ENCODE measurements at places on chromosomes 16 and 17. TPM values are rescaled to one million over a fixed set of nuclear protein-coding genes. Genes with fewer than 3 reads are reported as not detected.

DNA sequence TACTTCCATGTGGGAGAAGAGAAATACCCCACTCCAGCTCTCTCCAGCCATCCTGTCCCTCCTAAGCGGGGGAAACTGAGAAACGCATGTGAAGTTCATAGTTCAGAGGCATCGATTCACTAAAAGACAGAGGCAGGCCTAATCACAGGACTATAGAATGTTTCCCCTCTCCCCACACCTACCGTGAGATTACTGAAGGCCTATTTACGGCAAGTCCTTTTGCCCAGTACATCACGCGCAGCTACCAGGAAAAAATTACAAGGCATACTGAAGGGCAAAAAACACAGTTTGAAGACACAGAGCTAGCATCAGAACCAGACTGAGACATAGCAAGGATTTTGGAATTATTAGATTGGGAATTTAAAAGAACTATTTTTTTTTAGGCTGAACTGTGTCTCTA lies 29.1 kb upstream of the IRX5 start:
- no peak for DNase-seq
- no peaks in the 10 kb centered on the region for H3K27me3 ChIP-seq
- H3K4me1 ChIP-seq, result no peaks in the 10 kb centered on the region
- H3K36me3 ChIP-seq, result no peaks in the 10 kb centered on the region
- no peak overlapping the region for H3K4me3 ChIP-seq

GRCh38 chr17:29255926-29256522 lies 9.4 kb downstream of the CRYBA1 start:
- DNase-seq, result no peak
- no peaks in the 10 kb centered on the region for H3K27me3 ChIP-seq
- no peaks in the 10 kb centered on the region for H3K4me1 ChIP-seq
- no peak overlapping the region for H3K27ac ChIP-seq

DNA sequence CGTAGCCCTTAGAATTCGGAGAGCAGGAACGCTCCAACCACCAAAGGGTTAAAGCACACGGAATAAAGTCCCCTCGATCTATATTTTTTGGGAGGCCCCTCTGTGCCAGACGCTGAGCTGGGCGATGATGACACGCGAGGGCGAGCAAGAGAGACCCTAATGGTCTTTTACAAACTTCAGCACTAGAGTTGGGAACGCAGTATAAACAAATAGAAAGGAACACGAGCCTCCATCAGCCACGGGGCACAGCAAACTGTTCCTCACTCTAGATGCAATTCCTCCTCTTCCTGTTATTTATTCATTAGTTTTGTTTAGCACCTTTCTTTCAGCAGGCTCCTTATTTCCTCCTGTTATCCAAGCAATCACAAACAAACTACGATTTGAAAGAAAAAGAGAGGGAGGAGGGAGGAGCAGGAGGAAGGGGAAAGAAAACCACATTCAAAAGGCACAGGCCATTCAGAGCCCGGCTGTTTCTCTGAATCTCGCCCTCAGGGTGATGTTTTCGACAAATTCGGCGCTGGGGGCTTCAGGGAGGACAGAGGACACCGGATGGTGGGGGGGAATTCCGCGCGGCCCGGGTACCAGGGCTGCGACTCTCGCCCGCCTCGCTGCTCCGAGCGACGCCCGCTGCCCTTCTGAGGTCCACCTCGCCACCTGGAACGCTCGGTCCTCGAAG lies 1.6 kb downstream of the TOX3 start:
- DNase-seq, result no peak
- no peaks in the 10 kb centered on the region for H3K36me3 ChIP-seq
- H3K4me3 ChIP-seq, result peak overlapping the region; percentile 80
- no peaks in the 10 kb centered on the region for H3K27me3 ChIP-seq

DNA sequence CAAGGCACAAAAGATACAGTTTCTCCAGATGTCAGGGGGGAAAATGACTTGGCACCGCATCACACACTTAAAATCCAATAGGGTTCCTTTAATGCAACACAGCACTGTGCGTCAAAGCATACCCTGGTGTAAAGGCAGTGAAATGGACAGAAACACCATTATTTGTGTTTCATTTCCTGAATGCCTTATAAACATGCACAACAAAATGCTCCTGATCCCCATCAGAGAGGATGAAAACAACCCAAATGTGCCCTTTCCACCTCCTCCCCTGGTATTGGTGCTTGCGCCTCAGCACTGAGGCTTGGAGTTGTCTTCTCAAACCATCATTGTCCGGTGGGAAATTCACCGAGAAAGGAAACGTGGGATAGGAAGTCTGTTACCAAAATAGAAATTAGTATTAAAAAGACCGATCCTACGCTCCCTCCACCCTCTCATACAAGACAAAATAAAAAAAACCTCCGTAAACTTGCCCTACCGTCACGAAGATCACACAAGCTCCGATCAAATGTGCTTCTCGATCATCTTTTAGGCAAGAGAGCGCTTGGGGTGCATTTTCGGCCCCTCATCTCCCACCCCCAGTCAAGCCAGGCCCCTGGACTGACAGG lies 722 bp downstream of the CDC27 start:
- H3K4me3 ChIP-seq, result peak overlapping the region; percentile 79
- H3K36me3 ChIP-seq, result no peaks in the 10 kb centered on the region
- H3K4me1 ChIP-seq, result peaks cover 5% of the 10 kb centered on the region
- peak overlapping the region; percentile 96 for H3K27ac ChIP-seq

CDH13 gene
- total RNA-seq, result 3.5 TPM

GRCh38 chr17:63842540-63843386 lies at the start of gene SMARCD2:
Gene SMARCD2, minus strand, starts transcription at chr17:63842685. Its CDS starts 11 bp downstream, at chr17:63842674.
- peaks cover 15% of the 10 kb centered on the region for H3K4me1 ChIP-seq
- peak within 1 kb of the TSS; percentile 95 for H3K4me3 ChIP-seq
- DNase-seq, result peak; percentile 99
- peaks cover 5% of the 10 kb centered on the region for H3K36me3 ChIP-seq

DHRS7C gene
- not detected for total RNA-seq

BCL6B gene
- not detected for total RNA-seq

ZNF668 gene
- 8.7 TPM for total RNA-seq

DNA sequence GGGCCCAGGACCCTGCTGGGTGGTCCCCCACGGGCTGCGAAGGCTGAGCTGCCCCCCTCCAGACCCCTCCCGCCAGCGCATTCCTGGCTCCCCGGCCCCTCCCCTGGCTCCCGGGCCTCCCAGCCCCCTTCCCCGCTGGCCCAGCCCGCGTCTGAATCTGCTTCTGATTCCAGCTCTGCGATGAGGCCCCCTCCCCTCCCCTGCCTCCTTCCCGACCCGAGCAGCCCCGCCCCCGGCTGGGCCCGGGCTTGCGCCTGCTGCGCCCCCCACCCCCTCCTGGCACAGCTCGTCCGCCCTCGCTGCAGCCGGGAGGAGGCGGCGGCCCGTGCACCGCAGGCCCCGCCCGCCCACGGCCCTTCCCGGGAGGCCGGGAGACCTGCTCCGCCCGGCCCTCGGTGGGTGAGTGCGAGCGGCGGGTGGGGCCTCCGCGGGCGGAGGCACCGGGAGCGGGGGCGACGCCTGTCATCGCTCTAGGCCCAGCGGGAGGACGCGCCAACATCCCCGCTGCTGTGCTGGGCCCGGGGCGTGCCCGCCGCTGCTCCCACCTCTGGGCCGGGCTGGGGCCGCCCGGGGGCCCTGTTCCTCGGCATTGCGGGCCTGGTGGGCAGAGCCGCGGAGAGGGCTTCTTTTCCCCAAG lies at the start of gene NTN3:
Gene NTN3 (plus strand): TSS at position 282 of the 637 bp plus-strand sequence. CDS start 405 bp downstream, outside the sequence.
- no peak within 1 kb of the TSS for H3K27ac ChIP-seq
- DNase-seq, result peak; percentile 55

DNA sequence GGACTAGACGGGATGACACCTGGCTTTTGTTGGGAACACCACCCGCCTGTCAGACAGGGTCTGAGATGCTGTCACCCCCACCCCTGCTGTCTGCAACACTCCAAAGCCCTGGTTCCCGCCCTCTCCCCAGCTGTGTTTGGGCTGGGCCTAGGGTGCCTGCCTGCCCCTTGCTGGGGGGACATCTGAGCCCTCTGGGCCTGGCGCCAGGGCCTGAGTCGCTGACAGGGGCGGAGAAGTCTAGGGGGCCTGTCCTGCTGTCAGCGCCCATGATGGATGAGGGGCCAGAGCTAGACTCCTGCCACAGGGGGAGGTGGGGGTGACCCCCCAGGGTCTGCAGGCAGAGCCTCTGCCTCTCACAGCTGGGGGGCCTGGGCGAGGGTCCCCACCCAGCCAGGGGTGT lies 7.6 kb upstream of the PKMYT1 start:
- H3K4me3 ChIP-seq, result no peak overlapping the region
- no peak for DNase-seq
- H3K36me3 ChIP-seq, result no peaks in the 10 kb centered on the region
- H3K27me3 ChIP-seq, result no peaks in the 10 kb centered on the region

BRIP1 gene
- 18.3 TPM for total RNA-seq

DNA sequence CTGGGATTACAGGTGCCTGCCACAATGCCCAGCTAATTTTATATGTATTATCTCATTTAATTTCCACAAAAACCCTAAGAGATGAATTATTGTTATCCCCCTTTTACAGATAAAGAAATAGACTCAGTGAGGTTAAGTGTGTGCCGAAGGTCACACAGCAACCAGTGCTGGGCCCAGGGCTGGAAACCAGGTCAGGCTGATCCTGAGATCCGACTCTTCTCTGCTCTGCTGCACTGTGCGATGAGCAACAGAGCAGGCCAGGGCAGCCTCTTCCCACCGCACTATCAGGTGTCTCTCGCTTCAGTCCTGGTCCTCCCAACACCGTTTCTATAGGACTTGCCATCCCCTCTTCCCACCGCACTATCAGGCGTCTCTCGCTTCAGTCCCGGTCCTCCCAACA lies 24.8 kb downstream of the GINS3 start:
- no peak overlapping the region for H3K4me3 ChIP-seq
- no peak for DNase-seq
- no peaks in the 10 kb centered on the region for H3K27me3 ChIP-seq
- no peaks in the 10 kb centered on the region for H3K36me3 ChIP-seq
- no peaks in the 10 kb centered on the region for H3K4me1 ChIP-seq

PRAC1 gene
- total RNA-seq, result not detected

GRCh38 chr17:75808905-75809621 lies 24.5 kb downstream of the UNK start:
- no peak overlapping the region for H3K4me3 ChIP-seq
- peak overlapping the region; percentile 4 for H3K27ac ChIP-seq
- DNase-seq, result no peak

- H3K36me3 ChIP-seq, result no peaks in the 10 kb centered on the region
- no peaks in the 10 kb centered on the region for H3K27me3 ChIP-seq
- no peak for DNase-seq
Measured at GRCh38 chr16:75928295-75928694, 202.0 kb upstream of the CPHXL start.

MMP2 gene
- 0.14 TPM for total RNA-seq

DNA sequence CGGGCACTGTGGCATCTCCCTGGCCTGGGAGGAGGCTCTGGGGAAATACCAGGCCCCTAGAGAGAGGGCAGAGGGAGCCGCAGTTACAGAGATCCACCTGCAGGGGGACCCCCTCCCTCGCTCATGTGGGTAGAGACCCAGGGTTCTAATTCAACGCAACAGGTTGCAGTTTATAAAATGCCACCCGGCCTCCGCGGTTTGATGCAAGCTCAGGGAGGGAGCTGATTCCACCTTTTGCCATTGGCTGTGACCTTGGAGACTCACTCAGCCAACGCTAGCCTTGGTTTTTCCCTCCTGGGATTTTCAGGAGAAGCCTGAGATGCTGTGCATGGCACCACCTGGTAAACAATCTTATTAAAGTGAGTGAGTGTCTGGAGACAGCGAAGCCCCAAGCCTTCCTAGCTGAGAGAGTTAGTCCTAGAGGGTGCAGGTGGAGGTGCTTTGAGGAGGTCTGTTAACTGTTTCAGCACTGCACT lies 12.1 kb downstream of the TTLL6 start:
- no peaks in the 10 kb centered on the region for H3K36me3 ChIP-seq
- H3K4me1 ChIP-seq, result peaks cover 15% of the 10 kb centered on the region
- H3K27ac ChIP-seq, result no peak overlapping the region
- no peaks in the 10 kb centered on the region for H3K27me3 ChIP-seq

GRCh38 chr17:31374503-31374902 lies 17.0 kb upstream of the RAB11FIP4 start:
- no peak for DNase-seq
- no peaks in the 10 kb centered on the region for H3K27me3 ChIP-seq
- no peaks in the 10 kb centered on the region for H3K36me3 ChIP-seq
- H3K4me1 ChIP-seq, result no peaks in the 10 kb centered on the region
- no peak overlapping the region for H3K27ac ChIP-seq

DNA sequence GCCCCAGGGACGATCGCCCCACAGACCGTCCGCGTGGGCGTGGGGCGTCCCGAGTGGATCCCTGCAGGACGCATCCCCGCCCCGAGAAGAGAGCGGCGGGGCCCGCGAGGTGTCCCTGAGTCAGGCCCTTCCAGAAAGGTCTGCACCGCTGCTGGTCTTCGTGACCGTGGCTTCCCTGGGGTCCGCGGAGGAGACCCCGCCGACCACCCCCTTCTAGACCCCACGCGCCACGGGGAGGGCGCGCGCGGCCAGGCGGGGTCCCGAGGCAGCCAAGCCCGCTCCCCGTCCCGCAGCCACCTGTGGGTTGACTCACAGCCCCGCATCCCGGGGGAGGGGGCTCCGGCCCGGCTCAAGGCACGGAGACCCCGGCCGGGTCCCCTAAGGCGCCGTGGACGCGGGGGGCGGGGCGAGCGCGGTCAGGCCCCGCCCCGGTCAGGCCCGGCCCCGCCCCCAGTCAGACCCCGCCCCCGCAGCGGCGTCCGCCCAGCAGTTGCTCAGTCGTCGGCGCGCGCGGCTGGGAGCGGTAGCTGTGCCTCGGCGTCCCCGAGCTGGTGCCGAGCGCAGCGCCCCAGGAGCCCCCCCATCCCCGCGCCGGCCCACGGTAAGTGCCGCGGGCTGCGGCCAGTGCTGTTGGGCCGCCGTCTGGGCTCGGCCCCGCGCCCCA lies at the start of gene BAIAP3:
Gene BAIAP3 (plus strand): TSS at position 497 of the 664 bp plus-strand sequence. CDS start 4,905 bp downstream, outside the sequence.
- H3K27me3 ChIP-seq, result no peaks in the 10 kb centered on the region
- no peak within 1 kb of the TSS for H3K27ac ChIP-seq
- H3K36me3 ChIP-seq, result no peaks in the 10 kb centered on the region
- DNase-seq, result peak; percentile 40

SPATA32 gene
- total RNA-seq, result not detected
